ENCODE measurements at places on chromosomes 3 and 15.

GRCh38 chr15:93719921-93720351, 511.4 kb upstream of the MCTP2 start:
- DNase-seq, result no peak

- peak; percentile 2 for DNase-seq
These were observed 364.0 kb downstream of the ZIC1 start for GRCh38 chr3:147773116-147773630.

GRCh38 chr15:70569091-70569713, 194.2 kb downstream of the UACA start:
- peak; percentile 82 for DNase-seq

GRCh38 chr15:65867244-65867643, 2.0 kb upstream of the RAB11A start:
- DNase-seq, result no peak

DNA sequence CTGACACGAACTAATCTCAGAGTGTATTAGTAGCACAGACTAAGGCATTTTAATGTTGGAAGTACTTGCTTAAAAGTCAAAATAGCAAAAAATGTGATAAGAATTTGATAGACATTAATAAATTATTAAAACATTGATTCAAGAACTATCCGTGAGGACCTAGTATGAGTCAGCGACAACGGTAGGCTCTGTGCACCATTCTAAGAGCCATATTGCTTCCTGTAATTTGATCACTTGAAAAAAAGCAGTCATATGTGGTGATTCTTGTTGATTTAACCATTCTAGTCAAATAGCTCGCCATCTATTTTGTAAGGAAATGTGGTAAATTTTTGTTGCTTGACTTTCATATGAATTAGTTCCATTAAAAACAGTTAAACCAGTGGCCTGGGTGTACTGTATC, 534.9 kb upstream of the ARRDC4 start:
- no peak for DNase-seq

DNA sequence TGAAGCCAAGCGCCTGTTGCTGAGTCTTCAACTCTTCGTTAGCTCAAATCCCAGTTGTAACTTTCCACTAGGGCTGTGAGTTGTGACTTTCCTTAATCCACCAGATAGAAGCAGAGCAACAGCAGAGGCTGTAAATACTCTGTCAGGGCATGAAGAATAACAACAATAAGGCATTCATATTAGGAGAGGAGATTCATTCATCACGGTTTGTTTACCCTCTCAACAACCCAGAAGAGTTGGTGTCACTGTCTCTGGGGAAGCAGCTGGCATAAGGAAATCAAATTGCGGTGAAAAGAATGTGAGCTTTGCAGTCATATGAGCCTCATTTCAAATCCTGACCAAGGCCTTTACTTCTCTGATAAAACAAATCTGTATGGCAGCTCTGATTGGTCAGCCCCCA, 184.8 kb downstream of the SHQ1 start:
- no peak for DNase-seq

DNA sequence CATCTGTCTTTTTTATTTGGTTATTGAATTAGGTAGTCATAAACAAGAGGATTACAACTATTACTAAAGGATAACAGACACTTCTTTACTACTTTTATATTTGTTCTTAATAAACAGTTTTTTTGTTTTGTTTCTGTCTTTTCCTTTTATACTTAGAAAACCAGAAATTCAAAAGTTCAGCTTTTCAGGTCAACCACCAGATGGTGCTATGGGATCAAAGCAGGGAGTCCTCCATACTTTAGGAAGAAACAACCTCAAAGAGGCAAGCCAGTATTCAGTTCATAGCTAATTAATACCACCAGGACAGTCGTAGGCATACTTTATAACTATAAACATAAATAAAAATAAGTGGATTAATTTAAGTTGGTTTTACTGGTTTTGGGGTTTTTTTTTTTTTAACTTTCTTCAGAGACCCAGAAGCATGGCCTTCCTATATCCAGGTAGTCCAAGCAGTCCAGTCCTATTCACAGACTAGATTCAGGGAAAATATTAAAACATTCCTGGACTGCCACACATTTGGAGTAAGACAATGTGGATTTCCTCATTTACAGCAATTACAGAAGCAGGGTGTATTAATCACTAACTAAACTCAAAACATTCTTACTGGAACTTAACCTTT, 16.0 kb upstream of the EID1 start:
- peak; percentile 68 for DNase-seq

DNA sequence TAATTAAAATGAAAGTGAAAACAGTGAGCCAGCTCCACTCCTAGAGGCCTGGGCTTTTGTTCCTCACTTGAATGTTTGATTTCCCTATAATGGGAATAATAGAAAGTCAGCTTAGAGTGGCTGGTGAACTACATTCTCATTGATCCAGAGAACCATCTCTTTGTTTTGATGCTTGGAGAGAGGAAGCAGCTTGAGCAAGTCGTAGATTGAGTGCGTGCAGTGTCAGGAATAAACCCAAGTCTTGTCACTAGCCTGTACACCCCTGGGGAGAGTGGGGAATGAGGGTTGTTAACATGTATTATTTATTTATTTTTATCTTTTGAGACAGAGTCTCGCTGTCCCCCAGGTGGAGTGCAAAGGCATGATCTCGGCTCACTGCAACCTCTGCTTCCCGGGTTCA, 885 bp upstream of the LSG1 start:
- DNase-seq, result no peak

GRCh38 chr15:101121511-101122090, 130.2 kb downstream of the CHSY1 start:
- DNase-seq, result peak; percentile 69

DNA sequence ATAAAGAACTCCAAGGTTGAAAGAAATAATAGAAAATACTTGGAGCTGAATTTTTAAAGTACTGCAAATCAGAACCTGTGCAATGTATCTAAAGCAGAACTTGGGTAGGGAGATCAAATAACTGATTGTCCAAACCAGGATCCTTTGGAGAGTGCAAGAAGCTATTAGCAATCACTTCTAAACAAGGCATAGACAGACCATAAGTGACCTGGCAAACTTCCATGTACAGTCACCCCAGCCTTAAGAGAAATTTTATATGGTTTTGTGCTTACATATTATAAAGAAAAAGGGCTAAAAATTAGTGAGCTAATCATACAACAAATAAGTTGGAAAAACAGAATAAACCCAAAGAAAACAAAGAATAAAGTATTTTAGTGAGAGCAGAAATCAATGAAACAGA, 35.2 kb downstream of the ETV5 start:
- no peak for DNase-seq

DNA sequence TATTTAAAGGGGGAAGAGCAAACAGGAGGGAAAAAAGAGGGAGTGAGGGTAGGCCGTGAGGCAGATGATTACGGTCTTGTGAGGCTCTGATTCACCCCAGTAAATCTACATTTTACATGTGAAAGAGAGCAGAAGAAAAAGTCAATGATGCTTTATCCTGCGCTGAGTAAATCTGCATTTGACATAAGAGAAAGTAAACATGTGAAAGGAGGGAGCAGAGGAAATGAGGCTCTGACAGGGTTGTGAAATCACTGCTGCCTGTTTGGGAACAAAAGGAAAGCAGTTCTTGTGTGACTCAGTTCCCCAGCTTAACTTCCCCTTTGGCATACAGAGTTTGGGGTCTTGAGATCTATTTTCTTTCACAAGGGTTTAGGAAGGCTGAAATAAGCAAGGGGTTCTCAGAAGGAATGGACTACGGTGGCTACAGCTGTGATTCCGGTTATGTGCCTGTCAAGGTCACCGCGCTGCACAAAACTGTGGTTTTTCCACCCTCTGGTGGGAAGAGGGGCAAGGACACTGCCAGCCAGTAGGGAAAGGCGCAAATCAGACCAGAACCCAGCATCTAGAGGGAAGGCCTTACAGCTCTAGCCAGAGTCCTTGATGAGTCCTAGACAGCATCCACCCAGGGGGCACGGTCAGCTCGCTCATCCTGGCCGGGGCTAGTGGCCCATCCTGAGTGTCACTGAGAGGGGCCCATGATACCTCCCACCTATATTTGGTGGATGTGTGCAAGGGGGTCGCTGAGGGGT, 18.9 kb upstream of the HCN4 start:
- peak; percentile 29 for DNase-seq

DNA sequence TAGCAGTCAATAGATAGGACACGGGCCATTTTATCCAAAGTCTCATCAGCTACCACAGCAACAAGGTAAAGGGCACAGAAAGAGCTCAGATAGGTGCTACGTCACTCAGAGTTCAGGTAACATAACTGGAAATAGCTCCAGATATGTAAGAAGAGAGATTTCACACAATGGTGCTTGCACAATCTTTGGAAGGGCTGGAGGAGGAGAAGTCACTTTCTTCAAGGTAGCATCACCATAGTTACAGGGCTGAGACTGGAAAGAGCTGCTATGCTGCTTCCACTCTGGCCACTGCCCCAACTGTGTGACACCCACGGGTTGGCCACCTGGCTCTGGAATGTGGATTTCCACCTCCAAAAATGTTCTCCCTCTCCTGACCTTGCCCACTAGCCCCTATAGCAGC, 448.8 kb upstream of the THBS1 start:
- no peak for DNase-seq

DNA sequence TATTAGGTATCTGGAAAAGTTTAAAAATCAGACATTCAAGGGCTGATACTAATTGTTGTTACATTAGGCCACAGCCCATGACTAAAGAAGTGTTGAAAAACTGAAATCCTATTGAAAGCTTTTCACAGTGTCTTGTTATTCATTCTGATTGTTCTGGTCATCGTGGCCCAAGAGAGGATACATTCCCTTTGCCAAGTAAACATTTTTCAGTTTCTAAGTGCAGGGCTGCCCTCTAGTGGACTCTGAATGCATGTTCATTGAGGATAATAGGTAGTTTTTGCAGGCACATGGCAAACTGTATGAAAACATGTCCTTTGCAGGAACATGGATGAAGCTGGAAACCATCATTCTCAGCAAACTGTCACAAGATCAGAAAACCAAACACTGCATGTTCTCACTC, 181.1 kb downstream of the MYRIP start:
- peak; percentile 68 for DNase-seq

- peak; percentile 41 for DNase-seq
These were observed 165.1 kb downstream of the PPM1L start for GRCh38 chr3:160921020-160921635.

DNA sequence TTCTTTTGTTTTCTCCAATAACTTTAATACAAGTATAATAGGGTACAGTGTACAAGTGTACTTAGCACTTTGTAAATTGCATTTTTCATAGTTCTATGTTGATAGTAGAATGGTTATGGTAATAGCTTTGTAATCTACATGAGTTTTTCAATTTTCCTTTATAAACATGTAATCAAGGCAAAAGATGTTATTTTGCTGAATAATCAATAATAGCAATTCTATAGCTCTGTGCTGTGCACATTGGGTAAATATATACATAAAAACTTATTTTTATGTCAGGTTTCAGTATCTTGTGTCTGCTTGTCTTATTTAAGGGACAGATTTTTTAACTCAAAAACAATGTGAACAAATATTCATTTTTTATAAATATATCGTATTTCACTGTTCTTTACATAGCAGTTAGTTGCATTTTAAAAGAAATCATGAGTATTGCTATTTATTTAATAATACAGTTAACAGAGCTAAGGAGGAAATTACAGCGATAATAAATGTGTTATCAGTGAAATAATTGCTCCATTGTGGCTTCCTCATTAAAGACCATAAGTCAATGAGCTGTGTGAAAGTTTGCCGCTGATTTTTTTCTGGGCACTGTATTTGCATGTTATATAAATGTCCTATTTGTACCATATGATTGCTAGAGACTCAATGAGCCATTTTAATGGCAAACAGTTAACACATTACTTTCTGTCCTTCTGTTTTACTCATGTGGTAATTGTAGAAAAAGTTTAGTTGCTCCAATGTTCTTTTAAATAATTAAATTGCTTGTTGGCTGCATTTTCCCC, 214.6 kb upstream of the STAC start:
- DNase-seq, result no peak

DNA sequence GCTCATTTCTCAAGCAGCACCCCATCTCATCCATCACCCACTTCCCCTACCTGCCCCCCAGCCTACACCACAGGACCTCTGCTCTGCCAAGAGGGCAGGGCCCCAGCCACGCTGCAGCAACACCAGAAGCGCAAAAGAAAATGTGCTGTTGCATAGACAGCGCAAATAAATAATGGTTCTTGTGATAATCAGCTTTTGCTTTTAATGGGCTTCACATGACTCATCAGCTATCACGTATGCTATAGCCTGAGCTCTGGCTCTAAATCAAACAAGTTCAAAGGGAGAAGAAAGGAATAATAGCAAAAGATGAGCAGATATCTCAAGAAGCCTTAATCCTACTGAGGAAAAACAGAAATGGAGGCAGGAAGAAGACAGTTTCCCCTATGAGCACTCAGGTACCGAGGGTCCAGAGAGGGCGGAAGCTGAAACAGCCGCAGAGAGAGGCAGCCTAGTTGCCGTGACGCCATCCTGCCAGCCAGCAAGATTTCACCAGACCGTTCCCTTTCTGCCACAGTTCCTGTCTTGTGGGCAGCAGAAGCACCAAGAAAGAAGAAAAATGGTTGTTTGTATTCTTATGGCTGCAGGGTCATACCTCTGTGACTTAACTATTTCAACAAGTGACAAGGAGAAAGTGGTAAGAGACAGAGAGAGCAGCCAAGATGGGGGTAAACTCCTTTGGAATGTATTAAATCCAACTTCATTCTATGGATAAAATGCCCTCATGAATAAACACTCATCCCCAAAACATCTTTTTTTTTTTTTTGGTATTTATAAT, 22.0 kb downstream of the RAB27A start:
- peak; percentile 17 for DNase-seq

DNA sequence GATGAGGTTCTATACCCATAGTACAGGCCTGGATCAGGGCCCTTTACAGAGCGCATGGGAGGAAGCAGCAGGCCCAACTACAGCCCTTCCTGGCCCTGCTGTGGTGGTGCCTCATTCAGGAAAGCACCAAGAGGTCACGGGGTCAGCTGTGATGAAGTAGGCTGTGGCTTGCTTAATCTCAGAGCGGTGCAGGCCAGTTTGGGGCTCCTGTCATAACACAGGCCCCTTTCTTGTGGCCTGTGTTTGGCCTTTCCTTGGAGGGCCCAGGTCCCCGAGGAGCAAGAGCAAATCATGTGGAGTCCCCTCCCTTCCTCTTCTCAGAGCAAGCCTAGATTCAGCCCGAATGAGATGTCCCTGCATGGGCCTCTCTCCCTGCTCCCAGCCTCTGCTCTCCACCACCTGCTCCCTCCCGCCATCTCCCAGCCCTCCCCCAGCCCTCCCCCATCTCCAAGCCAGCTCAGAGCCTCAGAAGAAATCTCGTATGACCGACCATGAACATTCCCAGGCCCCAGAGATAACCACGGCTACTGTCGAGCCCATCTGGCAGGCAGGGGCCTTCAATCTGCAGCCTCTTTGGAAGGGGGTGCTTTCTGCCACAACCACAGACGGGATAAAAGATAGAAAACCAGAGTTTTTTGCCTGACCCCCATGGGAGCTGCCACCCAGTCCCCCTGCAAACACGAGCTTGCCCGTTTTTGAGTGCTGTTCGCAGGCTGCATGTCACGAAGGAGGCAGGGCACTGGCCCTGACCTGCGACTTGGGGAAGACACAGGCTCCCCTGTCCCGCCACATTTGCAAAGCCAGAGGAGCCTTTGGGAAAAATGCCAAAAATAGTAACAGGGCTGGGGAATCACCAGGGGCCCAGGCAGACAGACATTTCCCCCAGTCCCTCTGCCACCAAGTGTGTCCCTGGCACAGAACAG, 32.3 kb upstream of the DUSP7 start:
- DNase-seq, result peak; percentile 86

GRCh38 chr3:38588371-38588971, 61.0 kb downstream of the SCN5A start:
- DNase-seq, result no peak
